Muscle of leg (tissue), 16 donors: ENCODE measurements at places on chromosomes 5 and 9. TPM values are rescaled to one million over a fixed set of nuclear protein-coding genes. Genes with fewer than 3 reads are reported as not detected.

The CARD19 gene
- 34.4 TPM for polyA plus RNA-seq

GRCh38 chr5:97838214-97838613, 655.2 kb upstream of the RIOK2 start:
- DNase-seq = peak; percentile 98

- DNase-seq = peak; percentile 75
These were observed 298.2 kb upstream of the TAS2R1 start for GRCh38 chr5:9928326-9928725.

DNA sequence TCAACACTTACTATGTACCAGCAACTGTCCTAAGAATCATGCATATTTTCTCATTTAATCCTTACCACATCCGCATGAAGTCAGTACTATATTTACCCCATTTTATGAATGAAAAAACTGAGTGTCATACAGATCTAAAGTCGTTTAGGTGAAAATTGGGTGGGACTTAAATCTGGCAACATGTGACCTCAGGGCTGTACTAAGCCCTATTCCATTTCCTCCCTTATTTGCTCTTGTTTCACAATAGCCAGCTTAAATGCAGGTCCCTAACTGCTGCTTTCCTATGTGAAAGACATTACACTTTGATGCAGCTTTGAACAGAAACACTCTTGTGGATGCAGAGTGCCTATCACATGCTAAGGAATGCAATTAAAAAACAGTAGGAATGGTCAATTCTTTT, 2.5 kb upstream of the RAB14 start:
- no peak for DNase-seq

The GPR150 gene
- 0.06 TPM for polyA plus RNA-seq

The CBY3 gene
- polyA plus RNA-seq = 0.39 TPM

The HEXB gene
- polyA plus RNA-seq = 54.1 TPM

GRCh38 chr5:5178136-5178535, 38.0 kb downstream of the ADAMTS16 start:
- no peak for DNase-seq

DNA sequence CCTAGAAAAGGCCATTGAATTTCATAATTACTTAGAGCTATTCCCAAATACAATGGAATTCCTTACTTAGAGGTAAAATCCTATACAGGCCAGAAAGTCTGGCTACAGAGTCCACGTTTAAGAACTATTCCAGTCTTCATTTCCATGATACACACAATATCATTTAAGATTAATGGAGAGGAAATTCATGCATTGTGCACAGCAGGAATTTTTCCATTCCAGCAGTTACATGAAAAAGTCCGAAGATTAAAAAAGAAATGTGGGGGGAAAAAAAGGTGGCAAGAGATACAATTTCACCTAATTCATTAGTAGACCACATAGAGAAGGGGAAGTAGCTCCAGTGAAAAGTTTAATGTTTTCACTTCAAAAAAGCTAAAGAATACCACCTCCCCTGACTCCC, 63.1 kb downstream of the CHD1 start:
- no peak for DNase-seq

DNA sequence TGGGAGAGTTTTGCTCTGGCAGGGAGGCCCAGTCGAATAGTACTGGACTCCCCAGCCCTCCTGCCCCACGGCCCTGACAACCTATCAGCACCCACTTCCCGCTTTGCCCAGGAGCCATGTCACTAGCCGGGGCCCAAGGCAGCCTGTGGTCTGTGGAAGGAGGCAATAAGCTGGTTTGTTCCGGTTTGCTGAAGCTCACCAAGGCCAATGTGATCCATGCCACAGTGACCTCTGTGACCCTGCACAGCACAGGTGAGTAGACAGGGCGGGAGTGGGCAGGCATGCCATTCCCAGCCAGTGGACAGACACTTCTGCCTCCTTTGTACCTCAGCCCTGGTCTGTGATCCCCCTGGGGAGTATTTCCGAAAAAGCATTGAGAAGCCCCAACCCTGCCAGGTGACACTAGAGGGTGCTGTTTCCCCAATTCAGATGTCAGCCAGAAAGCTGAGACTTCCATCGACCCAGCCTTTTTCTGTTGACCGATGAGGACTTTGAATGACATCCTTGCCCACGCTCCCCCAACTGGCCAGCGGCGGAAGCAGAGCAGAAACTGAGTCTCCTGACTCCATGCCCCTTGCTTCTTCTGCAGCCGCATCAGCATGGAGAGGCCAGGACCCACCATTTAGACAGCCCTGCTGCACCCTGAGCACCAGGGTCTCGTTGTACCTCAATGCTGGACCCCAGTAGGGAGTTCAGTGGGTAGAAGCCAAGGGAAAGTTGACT, 9.6 kb downstream of the PCYOX1L start:
- DNase-seq = peak; percentile 74

The RANBP17 gene
- polyA plus RNA-seq = 7.4 TPM

The BRINP1 gene
- polyA plus RNA-seq = 0.06 TPM

The ENTREP1 gene
- 56.5 TPM for polyA plus RNA-seq

The FAT2 gene
- 0.52 TPM for polyA plus RNA-seq

DNA sequence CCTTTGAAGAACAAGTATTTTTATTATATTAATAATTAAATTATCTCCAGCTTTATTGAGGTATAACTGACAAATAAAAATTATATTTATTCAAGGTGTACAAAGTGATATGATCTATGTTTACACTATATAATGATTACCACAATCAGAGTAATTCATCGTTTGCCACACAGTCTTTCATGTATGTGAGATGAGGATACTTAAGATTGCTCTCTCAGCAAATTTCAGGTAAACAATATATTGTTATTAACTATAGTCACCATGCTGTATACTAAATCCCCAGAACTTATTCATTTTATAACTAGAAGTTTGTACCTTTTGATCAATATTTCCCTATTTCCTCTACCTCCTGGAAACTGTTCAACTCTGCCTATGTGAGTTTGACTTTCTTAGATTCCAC, 16.7 kb upstream of the CCNO start:
- no peak for DNase-seq

GRCh38 chr9:38081356-38082108, 12.5 kb upstream of the SHB start:
- no peak for DNase-seq

The PCDHGA5 gene
- 3.8 TPM for polyA plus RNA-seq

The PDCD1LG2 gene
- 0.34 TPM for polyA plus RNA-seq

The SHOC1 gene
- polyA plus RNA-seq = 0.05 TPM

The DNM1 gene
- 75.6 TPM for polyA plus RNA-seq

DNA sequence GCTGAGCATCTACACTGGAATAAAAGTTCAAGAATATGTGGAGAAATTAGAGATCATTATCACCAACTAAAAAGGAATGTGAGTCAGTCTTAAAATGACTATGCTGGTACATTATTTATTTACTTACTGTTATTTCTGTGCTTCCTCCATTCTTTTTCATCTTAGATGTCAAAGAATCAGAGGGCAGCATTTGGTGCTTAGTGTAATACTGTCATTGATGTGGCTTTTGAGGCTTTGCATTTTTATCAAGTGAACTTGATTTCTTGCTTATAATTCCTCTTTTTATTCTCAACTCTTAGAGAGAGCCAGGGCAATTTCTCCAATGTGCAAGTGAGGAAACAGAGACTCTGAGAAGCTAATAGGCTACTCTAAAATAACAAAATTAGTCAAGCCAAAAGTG, 163.7 kb upstream of the TRPC7 start:
- DNase-seq = no peak

GRCh38 chr9:136856079-136856476, 3.9 kb downstream of the MAMDC4 start:
- peak; percentile 11 for DNase-seq

The NUTM2G gene
- polyA plus RNA-seq = 0.70 TPM

DNA sequence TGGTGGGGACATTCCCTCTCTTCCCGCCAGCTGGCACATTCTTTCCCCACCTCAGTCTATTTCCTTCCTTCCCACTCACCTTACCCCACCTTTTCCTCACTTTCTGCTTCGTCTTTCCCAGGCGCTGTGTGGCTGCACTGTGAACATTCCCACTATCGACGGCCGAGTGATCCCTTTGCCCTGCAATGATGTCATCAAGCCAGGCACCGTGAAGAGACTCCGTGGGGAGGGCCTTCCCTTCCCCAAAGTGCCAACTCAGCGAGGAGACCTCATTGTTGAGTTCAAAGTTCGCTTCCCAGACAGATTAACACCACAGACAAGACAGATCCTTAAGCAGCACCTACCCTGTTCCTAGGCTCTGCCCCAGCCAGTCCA, 7.3 kb downstream of the DNAJB5 start:
- DNase-seq = no peak
